ENCODE measurements at places on chromosomes 1 and 21.
A peak's percentile ranks its signal among the peaks of the same experiment; 100 is the strongest.

DNA sequence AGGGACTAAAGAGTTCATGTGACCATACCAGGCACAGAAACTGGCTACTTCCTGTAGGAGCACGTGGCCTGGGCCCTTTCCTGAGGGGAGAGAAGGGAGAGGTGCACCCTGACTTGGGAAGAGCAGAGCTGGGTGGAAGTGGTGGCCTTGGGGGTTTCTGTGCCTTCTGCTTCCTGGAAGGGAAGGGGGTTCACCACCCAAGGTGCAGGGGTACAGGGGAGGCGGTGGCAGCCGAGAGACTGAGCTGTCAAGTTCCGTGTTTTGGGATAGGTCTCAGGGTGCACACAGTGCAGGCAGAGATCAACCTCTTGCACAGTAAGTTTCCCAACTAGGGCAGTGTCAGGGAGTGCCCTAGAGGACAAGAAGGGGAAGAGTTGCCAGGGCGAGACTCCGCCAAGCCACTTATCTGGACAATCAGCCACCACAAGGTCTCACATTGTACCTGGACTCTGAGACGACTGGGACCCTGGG lies 10.1 kb downstream of the HECTD3 start:
- no peak overlapping the region for H3K27ac ChIP-seq
- H3K4me1 ChIP-seq = no peaks in the 10 kb centered on the region
- no peak for DNase-seq
- H3K4me3 ChIP-seq = no peak overlapping the region
- no peaks in the 10 kb centered on the region for H3K27me3 ChIP-seq

DNA sequence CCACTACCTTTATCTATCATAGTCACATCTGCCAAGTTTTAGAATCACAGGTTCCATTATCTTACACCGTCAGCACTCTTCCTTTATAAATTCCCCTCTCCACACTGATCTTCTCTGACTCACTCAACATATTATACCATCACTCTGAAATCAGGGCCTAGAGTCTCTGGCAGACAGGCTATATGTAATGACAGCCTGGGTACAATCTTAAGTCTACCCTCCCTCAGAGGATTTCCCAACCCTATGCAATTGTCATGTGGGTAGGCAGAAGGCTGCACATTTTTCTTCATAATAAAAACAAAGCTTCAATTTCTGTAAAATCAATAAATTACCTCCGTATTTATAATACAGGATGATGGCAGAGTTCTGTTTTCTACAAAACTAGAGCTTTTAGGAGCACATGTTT lies 138.0 kb downstream of the RERE start:
- H3K4me3 ChIP-seq = no peak overlapping the region
- H3K36me3 ChIP-seq = peaks cover 3% of the 10 kb centered on the region
- DNase-seq = no peak
- no peaks in the 10 kb centered on the region for H3K27me3 ChIP-seq
- H3K27ac ChIP-seq = no peak overlapping the region

GRCh38 chr1:3370856-3371703 lies 83.4 kb upstream of the ARHGEF16 start:
- H3K27ac ChIP-seq = no peak overlapping the region
- no peak for DNase-seq
- peaks cover 12% of the 10 kb centered on the region for H3K4me1 ChIP-seq
- H3K27me3 ChIP-seq = no peaks in the 10 kb centered on the region

DNA sequence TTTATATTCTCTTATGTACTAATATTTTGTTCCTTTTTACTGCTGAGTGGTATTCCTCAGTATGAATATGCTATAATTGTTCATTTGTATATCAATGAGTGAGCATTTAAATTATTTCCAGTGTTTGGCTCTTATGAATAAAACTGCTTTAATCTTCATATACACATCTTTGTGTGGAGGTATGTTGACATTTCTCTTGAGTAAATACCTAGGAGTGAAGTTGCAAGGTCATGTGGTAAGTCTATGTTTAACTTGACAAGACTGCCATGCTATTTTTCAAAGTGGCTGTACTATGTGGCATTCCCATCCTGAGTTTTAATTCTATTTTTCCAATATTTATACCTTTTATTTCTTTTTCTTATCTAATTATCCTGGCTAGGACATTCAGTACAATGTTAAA lies 124.2 kb downstream of the ADSS2 start:
- peaks cover 2% of the 10 kb centered on the region for H3K36me3 ChIP-seq
- H3K4me1 ChIP-seq = peaks cover 9% of the 10 kb centered on the region
- no peak for DNase-seq
- H3K27me3 ChIP-seq = no peaks in the 10 kb centered on the region

DNA sequence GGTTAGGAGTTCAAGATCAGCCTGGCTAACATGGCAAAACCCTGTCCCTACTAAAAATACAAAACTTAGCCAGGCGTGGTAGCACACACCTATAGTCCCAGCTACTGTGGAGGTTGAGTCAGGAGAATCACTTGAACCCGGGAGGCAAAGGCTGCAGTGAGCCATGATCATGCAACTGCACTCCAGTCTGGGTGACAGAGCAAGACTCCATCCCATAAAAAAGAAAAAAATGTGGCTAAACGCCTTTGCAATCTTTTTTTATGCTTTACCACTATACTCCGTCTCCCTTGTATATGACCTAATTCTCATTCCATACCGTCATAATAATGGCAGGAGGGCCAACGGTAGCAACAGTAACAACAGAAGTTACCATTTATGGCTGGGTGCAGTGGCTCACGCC lies 109.5 kb downstream of the ASH1L start:
- H3K4me3 ChIP-seq = no peak overlapping the region
- no peak for DNase-seq
- no peak overlapping the region for H3K27ac ChIP-seq
- H3K27me3 ChIP-seq = no peaks in the 10 kb centered on the region
- peaks cover 28% of the 10 kb centered on the region for H3K36me3 ChIP-seq

DNA sequence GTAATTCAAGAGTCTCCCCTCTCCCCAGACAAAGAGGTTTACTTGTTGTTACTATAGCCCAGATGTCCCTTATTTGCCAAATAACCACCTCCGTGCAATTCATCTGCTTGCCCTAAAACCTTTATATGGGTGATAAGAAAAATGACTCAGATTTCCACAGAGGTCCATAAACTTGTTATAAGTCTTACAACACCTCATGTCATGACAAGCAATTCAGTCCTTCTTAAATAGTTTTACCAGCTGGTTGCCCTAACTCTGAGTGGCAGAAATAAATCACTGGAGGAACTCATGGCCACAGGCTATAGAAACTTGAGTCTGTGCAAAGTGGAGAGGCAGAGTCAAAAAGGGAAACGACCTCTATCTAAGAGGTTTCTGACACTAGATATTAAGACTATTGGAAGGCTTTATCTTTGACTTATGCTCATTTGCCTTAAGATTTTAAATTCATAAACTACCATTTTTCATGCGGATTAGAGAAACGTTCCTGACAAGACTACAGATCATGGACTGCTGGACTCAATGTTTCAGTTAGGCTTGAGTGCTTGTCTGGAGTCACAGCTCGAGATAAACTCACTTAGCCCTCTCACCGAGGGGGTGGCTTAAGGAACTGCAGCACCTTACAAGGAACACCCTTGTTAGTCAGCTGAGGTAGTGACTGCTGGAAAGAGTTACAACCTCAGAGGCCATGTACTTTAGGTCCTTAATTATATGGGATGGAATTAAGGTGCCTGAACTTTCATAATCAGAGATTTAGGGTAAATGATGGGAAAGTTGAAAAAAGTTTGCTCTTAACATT lies 662.5 kb upstream of the USP24 start:
- no peak for DNase-seq
- H3K27me3 ChIP-seq = peaks cover 13% of the 10 kb centered on the region
- no peak overlapping the region for H3K27ac ChIP-seq
- H3K4me3 ChIP-seq = no peak overlapping the region
- no peaks in the 10 kb centered on the region for H3K36me3 ChIP-seq

DNA sequence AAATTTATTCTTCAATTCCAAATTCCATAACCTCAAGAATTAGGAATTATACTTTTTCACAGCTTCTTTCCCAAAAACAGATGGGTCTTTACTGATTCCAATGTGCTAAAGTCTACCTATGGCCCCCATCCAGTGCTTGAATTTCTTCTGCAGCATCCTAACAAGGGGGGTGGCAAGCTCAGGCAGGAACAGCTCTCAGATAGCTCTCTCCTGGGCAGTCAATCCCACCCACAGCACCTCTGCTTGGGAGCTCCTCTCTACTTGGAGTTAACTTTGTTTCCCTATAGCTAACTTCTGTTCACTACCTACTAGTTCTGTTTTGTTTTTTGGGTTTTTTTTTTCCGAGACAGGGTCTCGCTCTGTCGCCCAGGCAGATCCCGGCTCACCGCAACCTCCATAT lies 12.1 kb downstream of the RBBP5 start:
- DNase-seq = no peak
- H3K4me3 ChIP-seq = no peak overlapping the region
- no peaks in the 10 kb centered on the region for H3K27me3 ChIP-seq
- no peak overlapping the region for H3K27ac ChIP-seq

DNA sequence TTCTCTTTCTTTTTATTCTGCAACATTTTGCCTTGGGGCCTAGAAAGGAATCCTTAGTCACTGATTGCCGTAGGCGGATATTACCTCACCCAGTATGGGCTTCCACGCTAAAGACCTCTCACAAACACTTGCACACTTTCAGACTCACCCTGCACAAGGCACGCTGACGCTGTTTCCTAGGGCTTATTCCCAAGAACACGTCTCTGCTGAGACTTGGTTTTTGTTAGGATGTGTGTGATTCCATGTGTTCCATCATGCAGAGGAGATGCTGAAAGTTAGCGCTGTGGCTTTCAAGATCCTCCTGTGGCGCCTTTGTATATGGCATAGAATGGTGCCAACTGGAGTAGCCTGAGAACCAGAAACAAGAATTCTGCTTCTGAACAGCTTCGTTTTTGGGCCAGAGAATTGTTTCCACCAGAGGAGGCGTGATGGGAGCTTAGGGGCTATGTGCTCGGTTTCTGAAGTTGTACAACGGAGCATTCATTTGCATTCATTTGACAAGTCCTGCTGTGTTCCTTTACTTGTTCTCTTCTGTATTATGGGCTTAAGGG lies 297.0 kb downstream of the DISC1 start:
- H3K4me3 ChIP-seq = no peak overlapping the region
- H3K36me3 ChIP-seq = no peaks in the 10 kb centered on the region

- peak overlapping the region; percentile 56 for H3K27ac ChIP-seq
- H3K4me1 ChIP-seq = peaks cover 23% of the 10 kb centered on the region
- DNase-seq = peak; percentile 32
- H3K4me3 ChIP-seq = peak overlapping the region; percentile 78
Observed at GRCh38 chr1:65147424-65148177, 402 bp upstream of the AK4 start.

DNA sequence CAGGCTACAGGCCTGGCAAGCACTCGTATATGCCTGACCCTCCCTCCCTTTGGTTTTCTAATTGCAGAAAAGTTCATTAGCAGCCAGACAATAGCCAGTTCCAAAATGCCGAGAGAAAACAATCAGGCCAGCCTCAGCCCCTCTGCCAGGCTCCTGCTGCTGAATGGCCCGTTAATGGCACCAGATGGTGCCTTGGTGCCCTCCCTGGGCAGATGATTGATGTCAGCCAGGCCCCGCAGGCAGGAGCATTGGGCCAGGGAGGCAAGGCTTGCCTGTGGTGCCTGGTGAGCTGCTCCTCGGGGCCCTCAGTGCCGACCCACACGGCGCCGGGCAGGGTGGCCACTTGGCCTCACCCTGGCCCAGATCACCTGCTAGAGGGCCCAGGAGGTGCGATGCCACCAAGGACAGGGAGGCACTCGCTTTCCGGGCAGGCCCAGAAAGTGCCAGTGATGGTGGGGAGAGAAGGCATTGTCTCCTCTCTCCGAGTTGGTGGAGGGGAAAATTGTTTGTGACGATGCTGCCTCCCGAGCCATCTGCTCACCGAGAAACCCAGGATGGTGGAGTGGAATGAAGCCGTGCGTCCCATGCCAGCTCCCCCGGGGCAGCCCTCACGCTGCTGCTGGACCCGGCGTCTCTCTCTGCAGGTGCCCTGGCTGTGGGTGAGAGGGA lies 28.1 kb downstream of the QSOX1 start:
- no peak for DNase-seq
- H3K27me3 ChIP-seq = no peaks in the 10 kb centered on the region
- H3K4me1 ChIP-seq = no peaks in the 10 kb centered on the region
- H3K27ac ChIP-seq = no peak overlapping the region

DNA sequence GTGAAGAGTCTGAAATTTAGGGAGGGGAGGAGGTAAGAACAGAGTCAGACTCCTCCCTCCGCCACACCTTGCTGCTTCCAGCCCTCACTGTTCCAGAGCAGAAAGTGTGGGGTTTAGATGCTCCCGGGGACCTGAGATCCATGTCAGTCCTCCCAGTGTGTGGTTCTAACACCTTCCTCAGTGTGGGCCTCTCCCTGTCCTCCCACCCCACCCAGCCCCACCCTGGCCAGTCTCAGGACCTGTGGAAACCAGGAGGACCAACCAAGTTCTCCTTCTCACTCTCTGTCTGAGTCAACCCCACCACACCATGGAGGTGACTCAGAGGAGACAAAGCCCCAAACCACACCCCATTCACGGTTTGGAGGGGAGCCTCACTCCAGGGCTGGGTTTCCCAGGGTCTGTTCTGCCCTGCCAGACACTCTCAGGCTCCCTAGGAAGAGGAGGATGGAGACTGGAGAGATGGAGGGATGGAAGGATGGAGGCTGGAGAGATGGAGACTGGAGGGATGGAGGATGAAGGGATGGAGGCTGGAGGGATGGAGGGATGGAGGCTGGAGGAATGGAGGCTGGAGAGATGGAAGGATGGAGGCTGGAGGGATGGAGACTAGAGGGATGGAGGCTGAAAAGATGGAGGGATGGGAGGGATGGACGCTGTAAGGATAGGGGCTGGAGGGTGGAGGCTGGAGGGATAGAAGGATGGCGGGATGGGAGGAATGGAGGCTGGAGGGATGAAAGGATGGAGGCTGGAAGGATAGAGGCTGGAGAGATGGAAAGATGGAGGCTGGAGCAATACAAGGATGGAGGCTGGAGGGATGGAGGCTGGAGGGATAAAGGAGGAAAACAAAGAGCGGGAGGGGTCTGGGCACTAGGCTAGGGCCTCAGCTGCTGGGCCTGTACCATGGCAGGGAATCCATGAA lies 100.9 kb upstream of the RUNX3 start:
- H3K4me1 ChIP-seq = no peaks in the 10 kb centered on the region
- H3K4me3 ChIP-seq = no peak overlapping the region
- H3K27me3 ChIP-seq = peaks cover 12% of the 10 kb centered on the region
- no peak for DNase-seq
- no peaks in the 10 kb centered on the region for H3K36me3 ChIP-seq

- H3K27ac ChIP-seq = peak overlapping the region; percentile 98
- no peaks in the 10 kb centered on the region for H3K27me3 ChIP-seq
- peak overlapping the region; percentile 37 for H3K4me3 ChIP-seq
- peak; percentile 70 for DNase-seq
- peaks cover 6% of the 10 kb centered on the region for H3K36me3 ChIP-seq
- peaks cover 27% of the 10 kb centered on the region for H3K4me1 ChIP-seq
Observed at GRCh38 chr1:205301205-205301821, 20.2 kb downstream of the NUAK2 start.

Measured in progenitor cell of endocrine pancreas (in vitro differentiated cells).